ENCODE measurements at places on chromosomes 2 and 18. TPM values are rescaled to one million over a fixed set of nuclear protein-coding genes. Genes with fewer than 3 reads are reported as not detected.

DNA sequence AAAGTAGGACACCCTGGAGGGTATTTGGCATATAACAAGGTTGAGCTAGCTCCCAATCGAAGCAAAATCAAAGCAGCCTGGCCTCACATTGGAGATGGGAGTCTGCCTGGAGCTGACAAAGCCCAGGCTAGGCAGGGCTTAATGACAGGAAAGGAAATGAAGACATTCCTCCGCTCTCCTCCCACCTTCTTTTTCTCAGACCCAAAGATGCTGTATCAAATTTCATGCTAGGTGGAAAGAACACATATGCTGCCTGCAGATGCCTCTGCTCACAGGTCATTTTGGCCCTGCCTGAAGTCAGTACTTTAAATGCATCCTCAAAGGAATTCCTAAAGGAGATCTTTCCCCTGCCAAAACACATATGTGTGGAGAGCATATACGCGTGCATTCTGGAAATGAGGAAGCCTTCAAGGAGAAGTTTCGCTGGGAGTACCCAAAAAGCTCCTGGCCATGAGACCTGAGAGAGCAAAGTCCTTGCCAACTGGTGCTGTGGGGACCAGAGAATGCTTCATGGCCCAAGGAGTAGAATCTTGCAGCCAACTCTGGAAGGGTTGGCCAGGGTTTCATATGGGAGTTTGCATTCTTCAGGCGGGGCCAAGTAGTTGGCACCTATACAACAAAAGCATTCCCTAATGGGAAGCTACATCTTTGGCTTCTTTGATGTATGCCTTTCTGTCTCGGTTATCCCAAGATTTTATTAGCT lies 88.0 kb downstream of the AQP4 start:
- DNase-seq, result no peak

The FAP gene
- not detected for polyA plus RNA-seq

- no peak for DNase-seq
Observed at GRCh38 chr18:34097312-34097711, 127.4 kb downstream of the NOL4 start.

The GAD1 gene
- polyA plus RNA-seq, result not detected

The CROCC2 gene
- polyA plus RNA-seq, result not detected

DNA sequence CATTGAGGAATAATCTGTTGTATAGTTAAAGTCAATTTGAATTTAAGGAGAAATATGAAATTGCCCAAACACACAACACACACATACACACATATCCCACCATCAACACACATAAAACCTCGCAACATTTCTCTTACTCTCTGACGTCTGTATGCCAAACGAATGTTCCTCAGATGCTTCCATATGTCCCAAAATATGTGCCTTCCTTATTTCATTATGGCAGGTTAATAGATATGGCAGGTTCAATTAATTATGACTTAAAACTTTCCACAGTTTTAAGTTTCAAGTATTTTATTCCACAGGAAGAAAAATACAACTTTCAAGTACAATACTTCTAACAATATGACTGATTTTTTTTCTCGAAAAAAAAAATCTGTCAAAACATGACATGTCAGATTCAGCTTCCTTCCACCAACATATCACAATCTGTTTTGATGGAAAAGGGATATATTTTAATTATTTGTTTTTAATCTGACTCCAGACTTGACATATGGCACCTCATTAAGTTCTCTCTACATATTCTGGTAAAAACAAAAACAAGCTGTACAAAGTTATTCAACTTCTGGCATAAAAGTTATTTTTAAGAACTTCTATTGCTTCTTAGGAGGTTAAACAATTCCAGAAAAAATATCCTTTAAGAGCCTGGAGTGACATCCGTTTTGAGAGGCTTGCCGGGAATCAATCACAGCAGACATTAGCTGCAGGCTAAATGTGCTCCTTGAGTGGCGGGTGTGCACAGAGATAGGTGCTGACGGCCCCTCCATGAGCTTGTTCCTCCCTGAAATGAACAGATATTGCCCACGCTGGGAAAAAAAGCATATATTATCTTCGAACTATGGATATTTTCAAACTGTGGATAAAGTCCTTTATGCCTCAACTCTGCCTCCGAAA lies 812.7 kb downstream of the DCDC2C start:
- DNase-seq, result no peak

DNA sequence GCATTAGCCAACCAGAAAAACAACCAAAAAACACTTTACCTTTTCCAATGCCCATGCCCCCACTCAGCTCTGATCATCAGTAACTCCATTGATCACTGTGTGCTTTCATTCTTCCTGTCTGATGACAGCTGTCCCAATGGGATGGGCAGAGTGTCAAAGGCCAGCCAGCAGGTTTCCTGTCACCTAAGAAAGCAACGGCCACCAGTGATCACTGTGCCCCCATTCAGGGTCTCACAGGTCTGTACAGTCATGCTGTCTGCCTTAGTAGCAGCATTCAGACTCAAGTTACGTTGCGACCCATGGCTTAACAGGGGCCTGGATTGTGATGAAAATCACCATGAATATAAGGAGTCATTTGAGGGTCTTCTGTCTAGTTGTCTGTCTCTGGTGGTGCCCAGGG lies 184.5 kb downstream of the MGAT5 start:
- no peak for DNase-seq

GRCh38 chr2:138373993-138374408 lies 127.6 kb upstream of the SPOPL start:
- DNase-seq, result no peak

- no peak for DNase-seq
Observed at GRCh38 chr2:241894681-241895426, 25.3 kb downstream of the RTP5 start.

Measured in naive thymus-derived CD8-positive, alpha-beta T cell (primary cell).